ENCODE measurements at places on chromosomes 13 and 19.

- peak; percentile 71 for DNase-seq
Observed at GRCh38 chr19:17125728-17126677, 50.4 kb downstream of the MYO9B start.

DNA sequence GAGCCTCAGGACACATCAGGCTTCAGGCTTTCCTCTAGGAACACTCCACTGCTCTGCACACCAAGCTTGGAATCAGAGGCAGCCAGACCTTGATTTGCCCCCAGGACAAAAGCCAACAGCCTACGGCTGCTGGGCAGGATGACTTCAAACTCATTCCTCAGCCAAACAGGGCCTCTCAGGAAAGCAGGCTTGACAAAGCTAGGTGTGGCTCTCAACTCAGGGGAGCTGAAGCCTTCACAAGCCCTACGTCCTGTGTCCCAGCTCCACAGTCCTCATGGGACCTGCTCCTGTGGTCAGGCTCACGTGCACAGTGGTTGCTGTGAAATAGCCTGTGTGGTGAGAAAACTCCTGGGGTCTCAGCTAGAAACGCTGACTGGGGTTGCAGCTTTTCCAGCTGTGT is 398.9 kb upstream of the ZNF507 start:
- DNase-seq = no peak

DNA sequence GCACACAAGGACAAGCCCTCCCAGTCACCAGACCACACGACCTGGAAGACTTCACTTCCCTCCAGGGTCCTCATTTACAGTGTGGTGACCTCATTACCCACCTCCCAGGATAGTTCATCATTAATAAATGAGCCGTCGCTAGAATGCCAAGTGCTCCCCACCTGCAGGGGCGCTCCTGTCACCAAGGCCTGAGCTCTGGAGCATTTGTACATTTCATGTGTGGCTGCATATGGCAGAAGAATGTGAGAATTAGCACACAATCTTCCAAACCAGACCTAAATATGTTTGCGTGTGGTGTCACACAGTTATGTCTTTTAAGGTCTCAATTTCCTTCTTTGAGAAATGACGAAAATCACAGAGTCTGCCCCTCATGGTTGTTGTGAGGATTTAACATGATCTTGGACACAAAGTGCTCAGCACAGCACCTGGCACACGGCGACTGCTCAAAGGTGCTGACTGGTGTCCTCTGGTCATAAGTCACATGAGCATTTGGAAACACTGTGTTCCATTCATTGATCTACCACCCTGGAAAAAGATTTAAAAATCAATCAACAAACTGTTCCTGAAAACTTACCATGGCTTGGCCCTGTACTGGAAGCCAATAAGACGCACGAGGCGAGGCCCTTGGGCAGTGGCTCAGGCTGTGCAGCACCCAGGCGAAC is 150.6 kb upstream of the SPACA7 start:
- DNase-seq = no peak

DNA sequence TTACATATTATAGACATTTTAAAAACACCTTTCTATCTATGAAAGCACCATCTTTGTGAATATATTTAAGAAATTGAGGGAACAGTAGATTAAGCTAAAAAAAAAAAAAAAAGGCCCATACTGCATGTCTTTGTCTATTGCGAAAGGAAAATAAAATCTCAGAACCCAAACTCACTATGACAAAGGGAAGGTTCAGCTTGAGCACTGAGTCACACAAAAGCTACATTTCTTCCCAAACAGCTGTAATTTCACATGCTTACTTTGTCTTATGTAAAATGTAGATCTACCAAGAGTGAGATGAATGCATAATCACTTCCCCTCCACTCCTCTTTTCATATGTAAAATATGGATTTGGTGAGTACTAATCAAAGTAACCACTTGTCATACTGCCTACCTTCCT is 640.1 kb upstream of the KLF12 start:
- no peak for DNase-seq

GRCh38 chr13:49146950-49147355 is 73.2 kb upstream of the MLNR start:
- no peak for DNase-seq

- DNase-seq = no peak
Observed at GRCh38 chr19:30932854-30933253, 416.4 kb downstream of the TSHZ3 start.

GRCh38 chr19:953445-954271 is 27.8 kb downstream of the ARID3A start:
- DNase-seq = peak; percentile 24

DNA sequence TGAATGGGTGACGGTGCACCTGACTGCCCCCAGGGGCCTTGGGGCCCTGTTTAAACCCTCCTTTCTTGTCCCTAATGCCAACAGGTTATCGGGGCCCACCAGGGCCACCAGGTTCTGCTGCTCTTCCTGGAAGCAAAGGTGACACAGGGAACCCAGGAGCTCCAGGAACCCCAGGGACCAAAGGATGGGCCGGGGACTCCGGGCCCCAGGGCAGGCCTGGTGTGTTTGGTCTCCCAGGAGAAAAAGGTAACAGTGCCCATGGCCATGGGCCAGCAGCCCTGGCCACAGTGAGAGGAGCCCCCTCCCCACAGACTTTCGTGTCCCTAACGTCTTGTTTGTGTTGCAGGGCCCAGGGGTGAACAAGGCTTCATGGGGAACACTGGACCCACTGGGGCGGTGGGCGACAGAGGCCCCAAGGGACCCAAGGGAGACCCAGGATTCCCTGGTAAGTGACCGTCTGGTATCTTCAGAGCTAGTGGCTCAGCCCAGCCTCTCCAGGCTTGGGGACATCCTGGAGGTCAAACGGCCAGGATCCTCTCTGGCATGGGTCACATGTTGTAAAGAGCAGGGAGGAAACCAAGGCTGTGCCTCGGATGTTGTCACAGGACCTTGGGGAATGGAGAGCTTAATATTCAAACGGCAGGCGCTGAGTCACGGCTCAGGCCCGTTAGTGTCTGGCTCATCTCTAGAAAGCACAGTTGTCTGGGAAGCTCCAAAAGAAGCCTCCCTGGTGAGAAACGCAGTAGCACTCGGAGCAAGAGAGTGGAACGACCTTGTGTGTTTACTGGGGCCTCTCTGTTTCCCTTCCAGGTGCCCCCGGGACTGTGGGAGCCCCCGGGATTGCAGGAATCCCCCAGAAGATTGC is 58.3 kb downstream of the RAB20 start:
- no peak for DNase-seq

DNA sequence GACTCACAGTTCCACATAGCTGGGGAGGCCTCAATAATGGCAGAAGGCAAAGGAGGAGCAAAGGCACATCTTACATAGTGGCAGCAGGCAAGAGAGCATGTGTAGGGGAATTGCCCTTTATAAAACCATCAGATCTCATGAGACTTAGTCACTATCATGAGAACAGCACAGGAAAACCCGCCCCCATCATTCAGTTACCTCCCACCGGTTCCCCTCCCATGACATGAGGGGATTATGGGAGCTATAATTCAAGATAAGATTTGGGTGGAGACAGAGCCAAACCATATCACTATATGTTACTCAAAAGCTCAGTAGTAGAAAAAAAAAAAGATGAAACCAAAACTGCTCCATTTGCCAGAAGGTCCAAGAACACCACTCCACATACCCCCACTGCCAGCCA is 58.5 kb downstream of the DNAJC15 start:
- no peak for DNase-seq

- DNase-seq = no peak
Observed at GRCh38 chr19:10615429-10616023, 9.8 kb upstream of the SLC44A2 start.

DNA sequence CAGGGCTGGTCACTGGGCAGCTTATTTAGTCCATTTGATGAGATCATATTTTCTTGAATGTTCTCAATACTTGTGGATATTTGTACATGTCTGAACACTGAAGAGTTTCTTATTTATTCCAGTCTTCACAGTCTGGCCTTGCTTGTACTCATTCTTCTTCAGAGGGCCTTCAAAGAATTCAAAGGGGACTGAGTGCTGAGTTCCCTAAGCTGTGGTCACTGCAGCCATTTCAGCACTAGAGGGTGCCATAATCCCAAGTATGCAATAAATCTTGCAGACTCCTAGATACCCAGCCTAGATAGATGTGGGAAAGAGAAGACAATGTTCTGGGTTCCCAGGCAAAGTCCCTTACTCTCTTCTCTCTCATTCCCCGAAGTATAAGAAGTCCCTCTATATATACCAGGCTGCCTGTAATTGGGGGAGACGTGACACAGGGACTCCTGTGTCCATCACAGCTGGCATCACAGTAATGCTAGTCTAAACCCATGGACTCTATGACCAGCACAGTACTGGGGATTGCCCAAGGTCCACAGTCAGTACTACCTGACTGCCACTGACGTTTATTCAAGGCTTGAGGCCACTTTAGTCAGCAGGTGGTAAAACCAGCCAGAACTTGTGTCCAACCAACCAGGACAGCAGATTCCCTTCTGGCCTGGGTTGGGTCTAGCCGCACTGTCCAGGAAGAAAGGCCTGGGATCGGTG is 8.9 kb upstream of the VN1R1 start:
- no peak for DNase-seq

DNA sequence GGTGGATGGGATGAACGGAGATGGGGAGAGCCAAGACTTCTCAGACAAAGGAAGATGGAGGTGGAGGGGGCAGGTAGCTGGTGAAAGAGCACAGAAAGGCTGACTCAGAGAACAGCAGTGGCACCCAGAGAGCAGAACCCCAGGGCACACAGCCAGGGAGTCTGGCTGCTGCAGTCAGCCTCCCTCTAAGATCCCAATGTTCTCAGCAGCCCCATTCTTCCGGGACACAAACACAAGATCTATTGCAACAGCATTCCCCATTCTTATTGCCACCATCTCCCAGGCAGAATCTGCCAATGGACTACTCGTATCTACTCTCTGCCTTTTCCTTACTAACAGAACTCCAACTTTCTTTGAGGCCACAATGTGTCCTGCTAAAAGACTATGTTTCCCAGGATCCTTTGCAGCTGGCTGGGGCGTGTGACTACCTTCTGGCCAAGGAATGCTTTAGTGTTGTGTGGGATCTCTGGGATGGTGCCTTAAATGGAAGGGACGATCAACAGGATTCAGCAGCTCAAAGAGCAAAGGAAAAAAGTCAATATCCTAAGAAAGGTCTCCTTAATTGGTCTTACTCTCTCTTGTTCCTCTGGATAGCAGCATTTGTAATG is 7.5 kb downstream of the THAP8 start:
- DNase-seq = no peak

DNA sequence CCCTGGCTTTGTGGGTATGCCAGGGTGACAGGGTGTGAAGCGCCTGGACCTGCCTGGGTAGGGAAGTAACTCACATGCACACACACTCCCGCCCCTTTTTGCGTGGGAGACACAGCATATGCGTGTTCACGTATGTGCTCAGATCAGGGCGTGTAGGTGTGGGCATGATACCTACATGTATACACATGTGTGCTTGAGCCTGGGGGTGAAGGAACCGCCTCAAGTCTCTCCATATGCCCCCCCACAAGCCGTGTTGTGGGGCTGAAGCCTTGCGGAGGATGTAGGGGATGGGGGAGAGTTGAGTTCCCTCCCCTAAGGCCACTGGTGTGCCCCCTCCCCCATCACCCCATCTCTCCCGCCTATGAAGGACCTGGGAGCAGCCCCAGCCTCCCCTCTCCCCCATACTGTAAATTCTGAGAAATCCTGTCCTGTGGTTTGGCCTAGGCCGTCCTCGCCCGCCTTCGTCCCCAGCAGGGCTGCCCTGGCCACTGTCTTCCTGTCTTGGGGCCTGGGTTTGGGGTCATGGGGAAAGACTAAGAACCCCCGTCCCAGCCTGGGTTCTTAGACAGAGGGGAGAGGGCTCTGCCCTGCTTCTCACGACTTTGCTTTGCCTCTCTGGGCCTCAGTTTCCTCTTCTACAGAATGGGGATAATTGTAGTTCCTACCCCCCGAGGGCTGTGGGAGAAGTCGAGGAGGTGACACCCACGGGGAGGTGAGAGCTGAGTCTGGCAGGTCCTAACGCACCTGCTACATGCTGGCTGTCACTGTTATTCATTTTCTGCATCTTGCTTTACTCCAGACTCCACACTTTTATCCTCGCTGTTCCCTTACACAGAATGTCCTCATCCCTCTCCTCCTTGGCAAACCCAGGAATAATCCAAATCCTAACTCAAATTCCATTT is 14.3 kb downstream of the ACTL9 start:
- DNase-seq = no peak

- DNase-seq = no peak
Observed at GRCh38 chr13:106243011-106243565, 292.4 kb downstream of the EFNB2 start.

- DNase-seq = no peak
Observed at GRCh38 chr13:56906909-56907308, 233.8 kb upstream of the PRR20A start.

GRCh38 chr19:41307954-41308449 is 2.0 kb upstream of the CCDC97 start:
- peak; percentile 60 for DNase-seq

GRCh38 chr13:74922963-74923362 is 559.0 kb downstream of the TBC1D4 start:
- DNase-seq = no peak

DNA sequence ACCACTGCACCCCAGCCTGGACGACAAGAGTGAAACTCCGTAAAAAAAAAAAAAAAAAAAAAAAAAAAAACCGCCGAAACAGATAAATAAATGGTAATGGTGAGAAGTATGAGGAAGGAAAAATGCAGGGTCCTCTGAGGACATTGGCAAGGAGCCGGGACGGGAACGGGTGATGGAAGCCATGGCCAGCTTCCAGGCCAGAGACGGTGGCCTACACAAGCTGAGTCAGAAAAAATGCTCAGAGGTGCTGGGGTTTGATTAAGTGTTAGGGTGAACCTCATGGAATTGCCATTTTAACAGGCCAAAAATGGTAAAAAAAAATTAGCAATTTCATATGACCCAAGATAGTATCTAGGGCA is 866 bp upstream of the ZSWIM4 start:
- peak; percentile 67 for DNase-seq
